HEK293T (cell line): ENCODE measurements at places on chromosomes 5 and 9.

DNA sequence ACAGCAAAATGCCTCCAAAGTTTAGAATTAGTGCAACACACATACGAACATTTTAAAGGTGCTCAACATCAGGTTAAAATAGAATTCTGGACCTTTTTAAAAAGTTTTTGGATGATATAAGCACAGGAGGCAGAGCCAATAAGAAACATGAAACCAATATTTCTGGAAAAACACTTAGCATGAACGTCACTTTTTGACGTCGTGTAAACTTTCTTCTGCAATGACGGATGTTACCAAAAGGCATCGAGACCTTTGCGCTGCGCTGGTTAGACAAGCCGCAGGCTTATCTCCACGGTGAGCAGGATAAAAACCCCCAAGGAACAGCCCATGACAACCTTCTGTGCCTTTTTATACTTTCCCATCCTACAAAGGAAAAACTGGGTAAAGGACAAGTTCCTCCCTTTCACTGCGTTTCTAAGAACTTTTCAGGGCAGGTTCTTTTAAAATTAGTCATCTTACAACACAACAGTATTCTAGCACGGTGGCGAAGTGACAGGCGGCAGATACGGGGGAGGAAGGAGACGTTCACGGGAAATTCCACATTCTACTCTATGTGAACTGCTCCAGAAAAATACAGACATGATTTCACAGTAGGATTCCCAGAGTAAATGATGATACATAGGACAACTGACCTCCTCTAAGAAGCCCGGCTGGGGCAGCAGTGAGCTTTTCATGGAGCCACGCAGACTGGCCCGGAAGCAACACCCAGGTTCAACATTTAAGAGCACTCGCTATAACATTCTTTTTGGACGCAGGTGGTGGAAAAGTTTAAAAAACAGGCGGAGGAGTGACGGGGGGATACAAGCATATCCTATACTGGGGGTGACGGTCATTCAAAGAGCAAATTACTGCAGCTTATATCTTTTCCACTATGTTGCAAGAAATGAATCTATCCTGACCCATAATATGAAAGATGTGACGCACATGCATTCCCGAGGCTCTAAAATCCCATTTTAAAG is 52.4 kb downstream of the USP20 start:
- no peak for DNase-seq

- no peak for DNase-seq
Observed at GRCh38 chr9:110249603-110250002, 6.7 kb downstream of the TXN start.

- no peak for DNase-seq
Observed at GRCh38 chr5:170576602-170577535, 73.0 kb downstream of the KCNIP1 start.

DNA sequence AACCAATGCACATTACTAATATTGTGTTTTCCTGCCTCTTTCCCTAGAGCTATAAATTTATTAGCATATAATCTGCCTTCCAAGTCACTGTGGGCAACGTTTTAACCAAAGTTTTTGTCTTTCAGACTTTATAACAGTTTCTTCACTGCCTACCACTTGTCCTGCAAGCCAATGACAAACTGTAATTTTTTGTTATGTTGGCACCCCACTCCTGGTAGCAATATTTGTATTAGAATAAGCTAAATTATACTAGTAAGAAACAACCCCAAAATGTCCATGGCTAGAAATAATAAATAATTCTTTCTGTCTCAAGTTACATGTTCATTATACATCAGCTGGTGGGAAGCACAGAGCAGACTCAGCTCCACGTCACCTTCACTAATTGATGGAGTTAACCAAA is 51.7 kb downstream of the ATPSCKMT start:
- no peak for DNase-seq

DNA sequence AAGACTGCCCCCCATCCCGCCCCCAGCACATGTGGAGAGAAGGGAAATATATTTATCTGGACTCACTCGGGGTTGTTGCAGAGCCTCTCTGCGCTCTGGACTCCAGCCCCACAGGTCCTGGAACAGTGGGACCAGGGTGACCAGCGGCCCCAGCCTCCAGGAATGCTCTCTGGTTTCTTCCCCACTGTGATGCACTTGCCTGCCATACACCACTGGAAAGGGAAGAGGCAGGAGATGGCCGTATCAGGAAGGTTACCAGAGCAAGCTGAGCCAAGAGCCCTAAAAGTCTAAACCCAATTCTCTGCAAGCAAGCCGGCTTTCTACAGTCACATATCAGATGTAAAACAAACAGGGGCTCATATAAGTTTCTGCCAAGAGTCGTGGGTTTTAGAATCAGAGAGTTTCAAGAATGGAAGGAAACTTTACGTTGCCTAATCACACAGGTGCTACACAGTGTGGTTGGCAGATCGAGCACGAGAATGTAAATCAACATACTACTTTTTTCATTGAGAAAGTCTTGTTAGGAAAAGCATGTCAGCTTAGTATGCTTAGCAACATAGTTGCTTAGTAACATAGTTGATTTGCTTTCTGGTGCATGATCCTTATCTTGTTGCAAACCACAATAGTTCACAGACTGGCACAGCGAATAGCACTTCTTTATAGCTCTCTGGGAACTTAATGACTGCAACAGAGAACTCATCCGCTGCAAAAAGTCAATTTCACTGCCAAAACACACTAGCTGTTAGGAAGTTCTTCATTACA is 201.2 kb downstream of the TARS1 start:
- no peak for DNase-seq

- peak; percentile 17 for DNase-seq
Observed at GRCh38 chr5:81750308-81751008, 439 bp downstream of the SSBP2 start.

- DNase-seq = no peak
Observed at GRCh38 chr5:11801061-11801460, 103.2 kb downstream of the CTNND2 start.

DNA sequence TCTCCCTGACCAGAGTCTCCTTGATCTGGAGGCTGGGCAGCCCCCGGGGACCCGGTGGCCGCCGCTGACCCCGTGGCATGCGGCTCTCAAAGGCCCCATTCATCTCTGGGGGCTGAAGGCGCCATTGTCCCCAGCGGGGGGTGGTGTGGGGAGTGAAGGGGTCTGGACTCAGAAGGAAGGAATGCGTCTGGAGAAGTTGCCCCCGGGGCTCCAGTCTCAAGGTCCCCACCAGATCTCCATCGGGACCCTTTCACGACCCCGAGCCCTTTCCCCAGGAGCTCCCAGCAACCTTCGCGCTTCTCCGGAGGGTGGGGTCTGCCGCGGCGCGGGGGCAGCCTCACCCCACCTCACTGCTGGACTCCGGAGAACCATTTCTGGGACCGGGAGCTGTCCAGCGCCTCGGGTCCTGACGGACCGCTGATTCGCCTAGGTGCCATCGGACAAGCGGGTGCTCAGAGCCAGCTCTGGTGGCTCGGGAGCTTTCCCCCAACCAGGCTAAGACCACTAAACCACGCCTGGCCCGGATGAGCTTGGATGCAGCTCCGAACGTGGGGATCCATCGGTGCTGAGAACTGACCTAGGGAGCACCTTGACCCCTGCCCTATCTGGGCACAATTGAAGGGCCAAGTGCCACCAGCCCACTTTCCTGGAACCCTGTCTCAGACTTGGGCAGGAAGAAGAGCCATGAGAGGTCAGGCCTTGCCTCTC is 5.1 kb upstream of the PCDH1 start:
- DNase-seq = peak; percentile 27
